ENCODE measurements at places on chromosomes 11 and 22.

GRCh38 chr11:101433151-101433550 is 150.7 kb downstream of the TRPC6 start:
- no peak for DNase-seq

GRCh38 chr22:20610243-20610686 is 102.9 kb downstream of the MED15 start:
- DNase-seq = no peak

DNA sequence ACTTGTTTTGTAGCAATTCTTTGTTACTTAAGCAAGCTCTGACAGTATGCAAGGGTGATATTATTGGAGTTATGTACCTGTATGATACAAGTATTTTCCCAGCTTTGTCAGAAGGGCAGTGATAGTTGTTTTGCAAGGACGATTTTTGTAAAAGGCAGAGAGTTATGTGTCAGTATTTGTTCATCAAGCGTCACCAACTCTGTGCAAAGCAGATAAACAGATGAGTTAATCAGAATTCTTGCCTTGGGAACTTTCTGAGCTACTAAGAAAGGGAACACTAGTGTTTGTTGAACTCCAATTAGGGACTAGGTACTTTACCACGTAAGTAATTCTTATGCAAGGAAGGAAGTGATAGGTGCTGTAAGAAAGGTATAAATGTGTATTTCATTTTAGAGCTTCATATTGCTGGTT is 1.4 kb downstream of the USP47 start:
- peak; percentile 93 for DNase-seq

DNA sequence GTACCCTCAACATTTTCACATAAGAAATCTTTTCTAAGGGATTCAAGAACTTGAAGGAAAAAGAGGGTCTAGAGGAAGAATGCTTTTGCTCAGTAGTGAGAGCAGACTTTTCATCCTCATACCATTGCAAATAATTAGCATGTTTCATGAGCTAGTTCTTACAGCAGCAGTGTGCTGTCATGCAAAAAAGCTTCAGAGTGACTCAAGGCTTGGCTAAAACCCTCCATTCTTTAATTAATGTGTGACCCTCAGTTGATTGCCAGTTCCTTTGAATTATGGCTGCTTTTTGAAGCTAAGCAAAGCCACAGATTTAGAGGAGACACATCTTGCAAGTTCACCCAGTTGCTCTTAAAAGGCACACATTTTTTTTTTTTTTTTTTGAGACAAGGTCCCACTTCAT is 36.6 kb upstream of the PCF11 start:
- DNase-seq = no peak

- DNase-seq = peak; percentile 90
Measured at GRCh38 chr11:43643898-43644620, 36.5 kb upstream of the HSD17B12 start.

All from suppressor macrophage treated with lipopolysaccharide for 1 hour (primary cell).